NCI-H226 (cell line): ENCODE measurements at places on chromosomes 4 and X.

DNA sequence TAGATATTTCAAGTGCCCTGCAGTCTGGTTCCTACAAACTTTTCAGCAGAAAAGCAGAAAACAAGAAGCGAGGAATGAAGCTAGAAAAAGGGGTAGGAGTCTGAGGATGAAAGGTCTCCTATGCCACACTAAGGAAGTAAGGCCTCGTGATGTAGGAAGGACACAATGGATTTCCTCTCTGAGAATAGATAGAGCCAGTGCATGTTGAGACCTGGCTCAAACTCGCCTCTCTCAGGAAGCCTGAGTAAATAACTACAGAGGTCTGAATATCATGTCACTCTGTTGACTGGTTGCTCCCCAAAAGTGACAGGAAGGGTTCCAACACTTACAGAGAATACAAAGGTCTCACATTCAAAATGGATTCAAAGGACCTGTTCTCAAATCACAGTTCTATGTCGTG, 93.3 kb downstream of the GRIA3 start:
- DNase-seq = no peak

- DNase-seq = no peak
Measured at GRCh38 chrX:113136836-113137235, 296.2 kb upstream of the AMOT start.

DNA sequence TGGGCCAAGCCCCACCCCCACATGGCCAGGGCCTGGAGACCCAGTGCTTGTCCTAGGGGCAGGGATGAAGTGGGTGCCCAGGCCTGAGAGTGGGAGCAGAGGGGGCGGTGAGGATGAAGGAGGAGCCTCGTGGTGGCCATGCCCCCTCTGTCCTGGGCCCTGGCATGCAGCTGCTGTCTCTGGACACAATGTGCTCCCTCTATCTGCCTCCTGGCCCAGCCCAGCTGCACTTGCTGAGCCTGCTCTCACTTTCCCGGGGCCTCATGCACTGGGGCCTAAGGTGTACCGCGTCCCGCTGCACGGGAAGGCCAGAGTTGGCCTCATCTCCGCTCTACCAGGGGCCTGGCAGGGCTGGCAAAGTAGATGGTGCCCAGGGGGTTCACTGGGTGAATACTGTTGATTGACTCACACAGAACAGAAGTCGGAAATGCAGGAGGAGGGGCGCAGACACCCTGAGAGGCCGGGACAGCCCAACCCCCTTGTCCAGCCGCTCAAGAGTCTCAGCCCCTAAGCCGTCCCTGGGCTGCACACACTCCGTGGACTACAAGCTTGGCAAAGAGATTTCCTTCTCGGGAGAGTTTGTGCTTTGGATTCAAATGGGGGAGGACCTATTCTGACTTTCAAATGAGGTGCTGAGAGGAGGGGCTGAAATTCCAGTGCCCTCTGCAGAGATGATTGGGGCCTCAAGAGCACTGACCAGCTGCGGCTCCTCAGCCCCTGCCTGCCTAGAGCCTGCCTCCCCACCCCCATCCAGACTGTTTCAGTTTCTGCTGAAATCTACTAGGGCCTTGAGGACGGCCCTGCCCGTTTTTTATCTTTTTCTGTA, 112.4 kb downstream of the PSAPL1 start:
- no peak for DNase-seq

DNA sequence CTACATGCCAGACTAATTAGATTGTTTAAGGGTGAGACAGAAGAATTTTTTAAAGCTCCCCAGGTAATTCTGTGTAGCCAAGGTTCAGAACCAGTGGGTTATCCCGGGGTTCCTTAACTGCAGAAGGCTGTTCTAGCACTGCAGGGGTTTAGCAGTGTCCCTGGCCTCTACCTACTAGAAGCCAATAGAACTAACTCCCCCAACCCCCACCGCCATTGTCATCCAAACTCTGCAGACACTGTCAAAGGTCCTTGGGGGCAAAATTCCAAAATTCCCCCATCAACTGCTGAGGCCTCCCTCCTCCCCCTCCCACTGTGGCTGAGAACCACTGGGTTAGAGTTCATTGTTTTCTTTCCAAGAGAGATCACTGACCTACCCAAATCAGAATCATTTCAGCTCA, 66.4 kb downstream of the MOSPD2 start:
- no peak for DNase-seq

DNA sequence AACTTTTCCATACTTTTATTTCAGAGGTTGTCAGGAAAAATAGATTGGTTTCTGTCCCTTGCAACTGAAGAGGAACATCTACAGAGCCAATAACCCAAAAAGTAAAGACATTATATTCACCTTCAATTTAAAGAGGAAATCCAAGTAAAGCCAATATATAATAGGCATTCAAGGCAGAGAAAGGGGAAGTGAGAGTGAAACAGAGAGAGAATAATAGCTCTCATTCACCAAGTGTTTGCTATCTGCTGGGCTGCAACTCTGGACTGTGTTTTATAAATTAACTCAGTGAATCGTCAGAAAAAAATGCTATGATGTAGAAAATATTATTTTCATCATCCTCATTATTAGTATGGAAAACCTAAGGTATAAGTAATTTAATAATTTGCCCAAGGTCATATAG, 448.5 kb downstream of the TRAM1L1 start:
- no peak for DNase-seq

GRCh38 chr4:135492439-135492838, 1290.8 kb upstream of the PABPC4L start:
- DNase-seq = no peak

DNA sequence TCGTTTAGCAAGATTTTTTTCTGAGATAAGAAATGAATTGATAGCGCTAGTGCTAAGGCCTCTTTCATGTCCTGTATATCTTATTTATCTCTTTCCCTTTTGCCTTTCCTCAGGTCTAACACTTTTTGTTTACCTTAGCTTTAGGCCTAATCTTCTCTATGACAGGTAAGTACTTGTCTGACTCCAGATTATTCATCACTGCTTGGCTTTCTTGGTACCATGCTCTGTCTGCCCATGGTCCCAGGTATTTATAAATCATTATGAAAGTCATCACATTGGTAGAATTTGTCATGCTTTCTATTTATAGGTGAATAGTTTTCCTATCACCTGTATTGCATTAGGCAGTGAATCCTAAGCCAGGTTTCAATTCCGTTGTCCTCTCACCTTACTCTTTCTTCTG, 99.5 kb upstream of the CTSO start:
- no peak for DNase-seq

DNA sequence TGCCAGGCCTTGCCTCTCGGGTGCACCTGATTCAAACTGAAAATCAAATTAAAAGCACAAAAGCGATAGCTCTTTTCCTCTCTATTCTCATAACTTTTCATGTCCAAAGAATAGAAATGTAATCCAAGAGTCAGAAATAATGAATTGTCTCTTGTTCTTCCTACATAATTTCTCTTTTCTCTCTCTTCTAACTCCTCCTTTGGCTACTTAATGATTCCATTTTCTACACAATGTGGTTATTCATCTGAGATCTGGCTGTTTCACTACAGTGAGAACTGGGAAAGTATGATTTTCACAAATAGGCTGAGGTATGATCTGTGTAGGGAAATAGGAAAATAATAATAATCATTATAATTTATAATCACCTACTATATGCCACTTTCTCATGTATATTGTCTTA, 703.5 kb downstream of the PDHA2 start:
- DNase-seq = no peak
